ENCODE measurements at places on chromosomes 2 and 18.

DNA sequence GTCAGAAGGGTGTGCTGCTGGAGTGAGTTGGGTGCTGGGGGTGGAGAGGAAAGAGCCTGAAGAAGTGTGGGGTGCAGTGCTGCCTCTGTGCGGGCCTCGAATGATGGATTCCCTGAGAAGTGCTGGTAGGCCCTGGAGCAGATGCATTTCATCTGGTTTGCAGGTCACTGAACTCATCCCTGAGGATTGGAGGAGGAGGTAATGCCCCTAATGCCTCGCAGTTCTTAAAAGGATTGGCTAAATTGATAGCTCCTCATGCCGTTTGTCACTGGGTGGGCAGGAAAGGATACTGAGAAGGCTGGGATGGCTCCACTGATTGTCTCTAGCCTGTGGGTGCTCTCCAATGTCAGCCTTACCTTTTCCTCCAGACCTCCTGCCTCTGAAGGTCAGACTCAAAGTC is 74.1 kb downstream of the CTIF start:
- no peak for DNase-seq

DNA sequence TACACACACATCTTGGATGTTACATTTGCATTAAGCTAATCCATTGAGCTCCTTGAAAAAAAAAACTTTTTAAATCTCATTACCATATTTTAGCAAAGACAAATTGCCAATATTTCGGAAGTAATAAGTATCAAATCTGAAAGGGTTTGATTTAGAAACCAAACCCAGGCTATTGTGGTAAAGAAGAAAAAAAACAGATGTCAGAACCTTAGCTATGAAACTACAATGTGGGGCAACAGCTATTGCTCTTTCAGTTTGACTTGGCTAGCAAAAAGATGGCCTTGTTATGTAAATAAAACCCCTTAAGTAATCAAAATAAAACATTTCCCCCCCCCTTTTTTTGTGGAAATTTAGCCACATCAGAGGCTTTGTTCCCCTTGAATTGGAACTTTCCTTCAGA is 41.2 kb upstream of the REG3A start:
- DNase-seq = no peak

GRCh38 chr2:18047896-18048657 is 169.6 kb downstream of the KCNS3 start:
- DNase-seq = no peak

DNA sequence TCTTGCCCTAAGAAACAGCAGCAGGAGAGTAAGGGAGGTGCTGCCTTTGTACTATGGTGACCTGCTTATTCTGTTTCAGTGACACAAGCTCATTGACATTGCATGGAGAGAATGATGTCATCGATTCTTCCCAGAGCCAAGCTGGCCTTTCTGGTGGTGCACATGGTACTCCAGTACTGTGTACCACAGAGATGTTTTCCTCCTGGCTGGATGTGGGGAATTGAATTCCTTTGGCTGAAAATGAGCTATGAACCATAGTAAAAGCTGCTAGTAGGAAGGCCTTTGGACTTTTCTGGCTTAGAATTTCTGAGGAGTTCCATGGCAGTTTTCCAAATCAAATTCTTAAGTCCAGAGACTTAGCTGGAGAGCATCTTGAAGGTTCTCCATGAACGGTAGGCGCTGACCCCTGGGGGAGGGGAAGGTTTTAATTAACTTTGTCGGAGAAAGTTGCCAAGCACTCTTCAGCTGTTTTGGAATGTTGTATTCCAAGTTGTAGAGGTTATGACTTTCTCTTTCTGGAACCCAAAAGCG is 17.1 kb upstream of the B3GNT2 start:
- DNase-seq = no peak

DNA sequence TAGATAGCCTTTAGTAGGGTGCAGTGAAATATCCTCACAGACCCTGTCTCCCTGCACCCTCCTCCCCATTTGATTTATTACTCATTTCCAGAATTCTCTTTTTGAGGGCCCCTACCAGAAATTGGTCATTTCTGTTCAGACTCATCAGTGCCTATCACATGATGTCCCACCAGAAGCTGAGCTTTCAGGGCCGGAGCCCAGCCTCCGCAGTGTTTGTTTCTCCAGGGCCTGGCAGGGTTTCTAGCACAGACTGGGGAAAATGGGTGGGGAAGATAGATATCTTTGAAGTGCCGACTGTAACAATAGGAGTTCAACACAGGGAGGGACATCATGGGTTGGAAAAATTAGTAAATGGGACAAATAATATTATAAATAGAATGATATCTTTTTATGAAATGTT is 208.0 kb downstream of the PTGR3 start:
- no peak for DNase-seq

GRCh38 chr18:69701305-69701704 is 246.4 kb downstream of the CD226 start:
- DNase-seq = no peak
